Suprapubic skin (tissue), 4 donors: ENCODE measurements at places on chromosomes 12 and 14.

GRCh38 chr12:46266382-46266791 lies 2.5 kb downstream of the SLC38A1 start:
- DNase-seq, result no peak

DNA sequence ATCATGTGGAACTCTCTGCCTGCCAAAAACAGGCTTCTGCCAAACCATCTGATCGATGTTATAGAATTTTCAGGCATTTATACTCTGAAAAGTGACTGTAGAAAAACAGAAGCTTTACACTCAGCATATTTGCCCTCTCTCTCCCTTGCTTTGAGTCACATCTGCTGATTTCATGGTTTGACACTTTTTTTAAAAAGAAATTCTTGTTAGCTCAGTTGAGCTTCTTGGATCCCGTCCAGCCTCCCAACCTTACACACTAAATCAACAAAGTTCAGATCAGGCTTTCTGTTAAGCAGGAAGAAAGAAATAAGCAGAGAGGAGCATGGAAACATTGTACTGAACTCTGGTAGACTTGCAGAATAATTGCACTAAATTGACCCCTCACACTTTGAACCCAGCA lies 193.6 kb upstream of the SEL1L start:
- no peak for DNase-seq

- DNase-seq, result no peak
These were observed 35.8 kb downstream of the MTHFD1 start for GRCh38 chr14:64423987-64424386.

- no peak for DNase-seq
These were observed 316.5 kb upstream of the OR4E1 start for GRCh38 chr14:21990116-21990515.

GRCh38 chr12:67354322-67354721 lies 85.2 kb downstream of the CAND1 start:
- DNase-seq, result no peak

DNA sequence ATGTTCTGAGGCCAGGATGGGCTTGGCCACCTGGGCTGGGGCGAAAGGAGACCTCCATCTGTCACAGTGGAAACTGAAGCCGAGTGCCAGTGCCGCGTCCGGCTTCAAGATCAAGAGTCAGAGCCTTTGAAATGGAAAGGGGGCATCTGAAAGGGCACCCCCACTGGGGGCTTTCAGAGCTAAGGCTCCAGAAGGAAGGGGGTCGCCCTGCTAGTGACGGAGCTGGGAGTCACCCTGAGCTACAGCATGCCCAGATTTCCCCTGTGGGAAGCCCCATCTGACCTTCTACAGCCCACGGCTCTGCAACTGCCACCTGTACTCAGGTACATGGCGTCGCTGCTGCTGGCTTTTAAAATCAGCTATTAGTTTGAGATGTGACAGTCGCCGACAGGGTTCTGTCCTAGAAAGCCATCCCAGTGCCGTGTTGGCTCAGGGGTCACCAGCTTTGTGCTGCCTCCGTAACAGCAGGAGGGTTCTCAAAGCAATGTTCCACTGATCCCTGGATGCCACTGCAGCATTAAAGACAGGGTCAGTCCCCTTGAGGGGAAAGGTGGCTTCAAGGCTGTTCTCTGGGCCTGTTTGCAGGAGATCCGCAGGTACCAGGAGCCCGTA lies 31.5 kb downstream of the CCNK start:
- no peak for DNase-seq

GRCh38 chr14:56124327-56124726 lies 6.1 kb downstream of the PELI2 start:
- no peak for DNase-seq

DNA sequence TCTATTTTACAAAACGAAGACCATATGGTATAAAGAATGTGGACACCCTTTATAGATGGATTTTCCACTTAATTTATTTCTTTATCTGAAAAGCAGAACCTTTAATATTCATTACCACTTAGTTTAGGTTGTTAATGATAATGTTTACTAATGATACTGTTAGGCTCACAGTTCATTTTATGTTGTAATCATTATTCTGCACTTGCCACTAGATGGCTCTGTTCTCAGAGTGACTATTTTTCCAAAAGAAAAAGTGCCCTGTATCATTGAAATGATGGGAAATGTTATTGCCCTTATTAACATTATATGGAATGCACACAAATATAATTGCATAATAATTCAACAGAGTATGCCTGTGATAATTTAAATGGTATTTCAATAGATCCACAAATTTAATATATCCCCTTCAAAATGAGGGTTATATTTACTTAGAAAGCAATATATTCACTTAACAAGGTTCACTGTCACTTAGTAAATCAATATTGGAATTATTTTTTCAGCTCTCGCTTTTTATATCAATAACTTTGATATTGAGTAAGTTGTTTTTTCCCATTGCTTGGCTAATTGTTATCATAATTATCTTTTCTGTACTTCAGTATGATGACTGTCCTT lies 95.7 kb downstream of the PDE3A start:
- no peak for DNase-seq
